ENCODE measurements at places on chromosomes 2 and 18.

GRCh38 chr2:107592280-107592624 lies 234.4 kb upstream of the RGPD4 start:
- DNase-seq: no peak

DNA sequence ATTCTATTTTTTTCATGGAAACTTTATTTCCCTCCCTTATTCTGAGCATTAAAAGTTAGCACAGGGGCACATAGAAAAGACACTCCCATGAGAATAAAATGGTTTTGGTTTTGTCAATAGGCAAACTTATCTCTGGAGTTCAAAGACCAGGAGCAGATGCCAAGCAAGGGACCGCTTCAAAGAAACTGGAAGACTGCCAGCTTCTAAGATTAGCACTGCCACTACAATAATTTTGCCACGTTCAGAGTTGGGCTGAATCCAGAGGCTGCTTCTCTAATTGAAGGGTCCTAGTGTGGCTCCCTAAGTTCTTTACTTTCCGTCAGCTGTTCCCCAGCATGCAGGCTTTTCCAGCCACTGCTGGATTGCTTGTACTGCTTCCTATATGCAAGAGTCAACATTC lies 681.0 kb upstream of the GCFC2 start:
- DNase-seq: no peak

- no peak for DNase-seq
Observed at GRCh38 chr2:70510313-70510712, 43.3 kb downstream of the TGFA start.

DNA sequence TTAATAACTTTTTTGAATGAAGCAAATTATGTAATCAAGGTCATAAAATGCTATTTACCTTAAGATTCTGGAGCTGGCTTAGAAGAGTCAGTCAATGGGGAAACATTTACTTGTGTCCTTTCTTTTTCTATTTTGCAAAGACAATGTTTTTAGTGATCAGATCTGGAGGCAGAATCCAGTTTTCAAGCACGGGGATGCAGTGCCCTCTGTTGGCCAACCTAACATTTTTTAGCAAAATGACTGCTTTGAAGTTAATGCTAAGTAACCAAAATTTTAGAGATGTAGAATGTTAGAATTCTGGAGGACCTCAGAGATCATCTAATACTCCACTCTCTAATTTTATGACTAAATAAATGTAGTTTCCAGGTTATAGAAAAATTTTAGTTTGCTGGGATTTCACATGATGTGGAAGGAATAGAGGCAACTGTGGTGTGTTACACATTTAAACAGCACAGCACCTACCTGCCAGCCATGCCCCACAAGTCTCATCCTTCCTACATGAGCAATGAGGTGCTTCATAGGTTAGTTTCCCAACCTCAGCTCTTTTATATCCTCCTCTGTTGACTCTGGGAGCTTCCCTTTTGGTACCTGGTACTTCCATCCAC lies 23.6 kb upstream of the SLC9A4 start:
- no peak for DNase-seq

- no peak for DNase-seq
Observed at GRCh38 chr18:31206787-31207381, 44.2 kb upstream of the DSC1 start.

DNA sequence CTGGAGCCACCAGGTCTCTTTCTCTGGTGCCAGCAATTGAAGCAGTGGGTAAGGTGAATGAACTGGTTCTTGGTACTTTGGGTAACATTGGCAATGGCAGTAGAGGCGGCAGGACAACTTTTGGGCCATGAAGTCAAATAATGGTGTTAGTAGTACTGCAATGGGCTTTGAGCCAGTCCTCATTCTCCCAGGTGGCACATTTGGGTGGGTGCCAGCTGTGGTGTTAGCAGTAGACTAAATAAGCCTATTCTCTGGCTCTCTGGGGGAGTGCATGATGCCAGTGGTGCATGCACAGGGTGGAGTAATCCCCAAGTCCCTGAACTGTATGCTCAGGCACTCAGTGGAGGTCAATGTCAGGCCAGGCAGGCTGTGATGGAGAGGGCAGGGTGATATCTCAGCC lies 120.2 kb upstream of the LRRTM4 start:
- no peak for DNase-seq
